H1 (cell line): ENCODE measurements at places on chromosomes 7 and 10.

DNA sequence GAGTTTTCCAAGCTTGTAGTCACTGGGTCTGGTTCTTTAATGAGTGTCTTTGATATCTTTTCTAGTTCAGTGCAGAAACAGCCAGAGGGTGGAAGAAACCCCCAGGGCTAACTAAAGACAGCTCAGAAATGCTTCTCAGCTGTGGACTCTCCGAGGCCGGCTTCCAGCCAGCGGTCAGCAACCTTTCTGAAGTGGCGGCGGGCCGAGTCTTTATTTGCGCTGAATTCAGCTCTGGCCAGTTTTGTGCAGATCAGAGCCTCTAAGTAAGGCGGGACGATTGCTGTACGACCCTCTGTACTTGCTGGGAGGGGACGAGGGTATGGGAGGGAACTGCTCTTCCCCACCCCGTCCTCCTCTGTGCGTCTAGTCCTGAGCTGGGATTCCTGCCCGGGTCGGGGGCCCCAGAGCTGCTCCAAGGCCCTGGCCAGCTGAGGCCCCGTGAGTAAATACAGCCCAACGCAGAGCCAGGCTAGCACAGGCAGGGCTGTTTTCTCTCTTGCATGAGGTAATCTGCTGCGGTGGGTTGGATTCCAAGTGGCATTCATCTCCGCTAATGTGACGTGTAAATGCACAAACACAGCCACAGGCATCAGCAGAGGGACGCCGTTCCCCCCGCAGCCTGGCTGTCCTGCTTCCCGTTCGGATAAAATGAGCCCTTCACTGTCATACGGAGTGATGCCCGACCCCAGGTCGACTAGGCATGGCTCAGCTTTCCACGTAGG, 159.8 kb downstream of the PIP4K2A start:
- no peak for DNase-seq

DNA sequence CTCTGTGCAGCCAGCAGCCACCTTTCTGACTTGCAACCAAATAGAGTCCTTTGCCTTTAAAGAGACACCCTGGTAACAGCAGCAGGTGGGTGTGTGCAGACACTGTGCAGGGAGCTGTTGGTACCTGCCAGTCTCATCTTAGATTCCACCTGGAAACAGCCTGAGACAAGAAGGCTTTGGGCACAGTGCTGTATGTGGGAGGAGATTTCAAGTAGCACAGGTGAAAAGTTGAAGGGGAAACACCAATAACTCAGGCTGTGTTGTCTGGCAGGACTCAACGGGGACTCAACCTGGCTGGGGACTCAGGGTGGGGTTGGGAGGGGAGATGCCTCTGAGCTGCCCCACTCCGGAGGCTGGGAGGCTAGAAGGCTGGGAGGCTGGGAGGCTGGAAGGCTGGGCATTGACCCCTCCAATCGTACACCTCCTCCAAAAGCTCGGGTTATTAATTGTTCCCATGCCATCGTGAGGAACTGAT, 6.7 kb downstream of the CPXM2 start:
- DNase-seq: no peak

GRCh38 chr7:150369748-150370501, 1.3 kb downstream of the REPIN1 start:
- no peak for DNase-seq

DNA sequence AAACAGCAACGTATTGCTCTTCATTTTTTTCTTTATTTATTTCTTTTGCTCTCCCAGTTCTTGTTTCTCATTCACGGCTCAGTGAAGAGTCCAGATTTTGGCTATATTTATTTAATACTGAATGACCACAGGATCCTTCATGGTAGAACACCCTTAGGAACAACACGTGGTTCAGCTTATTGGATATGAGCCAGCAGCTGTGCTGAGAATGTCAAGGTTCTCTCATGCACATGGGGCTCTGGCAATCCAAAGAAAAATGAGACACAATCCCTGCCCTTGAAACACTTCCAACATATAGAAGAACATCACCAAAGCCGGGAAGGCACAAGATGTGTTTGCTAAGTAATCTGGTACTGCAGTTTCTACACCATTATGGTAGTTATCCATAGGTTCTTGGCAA, 852.9 kb downstream of the SORCS1 start:
- no peak for DNase-seq

- no peak for DNase-seq
Measured at GRCh38 chr10:44950326-44951225, 9.0 kb upstream of the RASSF4 start.
